ENCODE measurements at places on chromosomes 12 and 14.

DNA sequence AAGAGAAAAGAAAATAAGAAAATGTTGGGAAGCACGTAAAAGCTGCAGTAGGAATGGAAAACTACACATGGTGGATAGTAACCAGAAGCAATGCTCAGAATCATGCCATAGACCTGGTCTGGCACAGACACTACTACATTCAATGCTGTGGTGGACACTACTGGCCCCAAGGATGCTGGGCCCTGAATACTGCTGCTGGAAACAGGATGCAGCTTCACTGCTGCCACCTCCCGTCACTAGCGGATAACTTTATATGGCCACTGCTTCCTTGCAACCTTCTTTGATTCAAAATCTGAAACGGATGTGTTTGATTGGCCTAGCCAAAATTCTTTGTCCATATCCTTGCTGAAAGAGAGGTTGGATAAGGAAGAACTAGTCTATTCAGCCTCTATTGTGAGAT lies 30.7 kb downstream of the ADCY6 start:
- DNase-seq: no peak

DNA sequence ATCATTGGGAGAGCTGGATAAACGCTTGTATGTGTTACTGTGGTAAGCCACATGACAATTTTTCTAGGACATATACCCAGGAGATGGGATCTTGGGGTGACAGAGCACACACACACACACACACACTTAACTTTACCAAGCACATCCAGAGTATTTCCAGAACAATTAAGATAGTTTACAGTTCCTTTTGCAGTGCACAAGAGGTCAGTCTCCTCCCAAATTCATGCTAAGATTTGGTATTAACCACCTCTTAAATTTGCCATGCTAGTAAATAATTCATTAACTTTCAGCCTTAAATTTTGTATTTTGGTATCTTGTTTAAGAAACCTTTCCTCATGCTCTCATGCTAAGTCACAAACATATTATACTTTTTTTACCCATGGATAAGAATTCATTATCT lies 33.9 kb upstream of the LIMA1 start:
- no peak for DNase-seq

DNA sequence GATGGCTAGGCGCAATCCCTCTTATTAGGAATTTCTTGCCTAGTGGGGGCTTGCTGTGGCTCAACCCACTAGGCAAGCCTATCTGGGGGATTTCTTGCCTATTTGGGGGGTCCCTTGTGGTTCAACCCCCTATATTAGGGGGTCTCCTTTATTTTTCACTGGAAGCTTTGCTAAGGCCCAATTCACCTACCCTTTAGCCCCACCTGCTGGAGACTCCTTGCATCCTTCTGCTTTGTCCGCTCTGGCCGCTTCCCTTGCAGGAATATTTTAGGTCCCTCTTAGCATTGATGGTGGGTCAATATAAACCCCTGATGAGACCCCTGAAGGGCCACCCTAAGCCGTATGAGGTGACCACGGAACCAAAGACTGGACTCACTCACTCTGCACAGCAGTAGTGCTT lies 1552.1 kb downstream of the AACS start:
- DNase-seq: no peak

DNA sequence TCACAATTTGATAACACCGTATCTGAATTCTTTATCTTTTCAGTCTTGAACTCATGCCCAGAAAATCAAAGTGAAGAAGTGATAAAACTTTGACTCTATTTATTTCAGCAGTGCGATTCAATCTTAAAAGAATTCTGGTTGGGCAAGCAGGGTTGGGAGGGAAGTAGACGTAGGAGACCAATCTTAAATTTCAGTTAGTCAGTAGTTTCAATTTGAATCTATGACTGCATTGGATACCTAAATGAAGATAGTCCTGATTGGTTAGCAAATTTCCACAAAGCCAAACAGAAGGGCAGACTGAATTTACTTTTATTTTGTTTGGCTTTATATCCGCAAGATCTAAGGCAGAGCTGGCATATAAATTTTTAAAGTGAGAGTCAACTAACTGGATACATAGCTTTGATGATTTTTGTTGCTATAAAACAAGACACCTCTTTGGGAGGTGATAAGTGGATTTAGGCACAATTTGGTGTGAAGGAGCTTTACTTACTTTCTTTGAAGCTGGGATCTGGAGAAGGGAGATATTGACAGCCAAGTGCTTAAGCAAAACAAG lies 2.6 kb downstream of the ACSS3 start:
- no peak for DNase-seq

- DNase-seq: peak; percentile 8
Observed at GRCh38 chr14:49052521-49052920, 533.7 kb downstream of the RPS29 start.

GRCh38 chr12:40144023-40144422 lies 38.1 kb upstream of the SLC2A13 start:
- DNase-seq: no peak

DNA sequence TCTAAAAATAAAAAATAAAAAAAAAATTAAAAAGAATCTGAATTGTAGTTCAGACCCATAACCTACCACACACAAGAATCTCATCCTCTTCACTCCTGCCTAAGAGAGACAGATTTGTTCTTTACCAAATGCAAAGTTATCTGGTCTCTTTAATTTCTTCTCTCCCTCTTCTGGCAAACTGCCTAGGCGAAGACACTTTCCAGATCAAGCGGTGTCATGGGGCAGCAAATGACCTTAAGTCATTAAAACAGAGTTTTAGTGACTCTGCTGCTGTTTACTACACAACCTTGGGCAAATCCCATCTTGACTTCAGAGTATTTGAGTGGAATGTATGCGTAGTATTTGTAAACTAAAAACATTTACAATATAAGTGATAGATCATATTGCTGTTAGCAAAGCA lies 60.9 kb upstream of the NID2 start:
- DNase-seq: no peak

GRCh38 chr12:45282411-45282810 lies 66.5 kb downstream of the ANO6 start:
- no peak for DNase-seq

- DNase-seq: no peak
Observed at GRCh38 chr12:79058342-79058741, 193.8 kb downstream of the SYT1 start.

GRCh38 chr14:56195704-56196103 lies 77.5 kb downstream of the PELI2 start:
- no peak for DNase-seq

GRCh38 chr12:442235-442884 lies 17.4 kb upstream of the B4GALNT3 start:
- DNase-seq: peak; percentile 17

- no peak for DNase-seq
Observed at GRCh38 chr14:24052656-24053547, 1.1 kb downstream of the CARMIL3 start.

GRCh38 chr14:31902945-31903646 lies 174.0 kb upstream of the ARHGAP5 start:
- no peak for DNase-seq

GRCh38 chr12:108856428-108857157 lies 790 bp downstream of the SSH1 start:
- no peak for DNase-seq

GRCh38 chr12:54009171-54010052 lies 627 bp downstream of the HOXC8 start:
- DNase-seq: peak; percentile 78

- DNase-seq: peak; percentile 99
Observed at GRCh38 chr14:75982266-75983018, 647 bp upstream of the TGFB3 start.

DNA sequence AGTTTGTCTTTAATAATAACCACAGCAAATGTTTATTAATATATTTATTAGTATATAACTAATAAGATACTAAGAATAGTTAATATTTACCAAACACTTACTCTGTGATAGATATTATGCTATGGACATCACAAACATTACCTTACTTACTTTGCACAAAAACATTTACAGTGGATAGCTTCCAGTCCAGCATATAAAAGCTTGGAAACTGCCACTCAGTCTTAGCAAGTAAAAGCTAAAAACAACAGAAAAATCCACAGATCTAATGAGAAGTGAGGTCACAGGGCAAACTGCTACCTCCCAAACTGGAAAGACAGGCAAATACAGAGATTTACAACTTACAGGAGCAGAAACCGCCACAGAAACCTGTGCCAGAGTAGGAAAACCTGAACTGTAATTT lies 99.8 kb downstream of the METTL25 start:
- DNase-seq: peak; percentile 2

DNA sequence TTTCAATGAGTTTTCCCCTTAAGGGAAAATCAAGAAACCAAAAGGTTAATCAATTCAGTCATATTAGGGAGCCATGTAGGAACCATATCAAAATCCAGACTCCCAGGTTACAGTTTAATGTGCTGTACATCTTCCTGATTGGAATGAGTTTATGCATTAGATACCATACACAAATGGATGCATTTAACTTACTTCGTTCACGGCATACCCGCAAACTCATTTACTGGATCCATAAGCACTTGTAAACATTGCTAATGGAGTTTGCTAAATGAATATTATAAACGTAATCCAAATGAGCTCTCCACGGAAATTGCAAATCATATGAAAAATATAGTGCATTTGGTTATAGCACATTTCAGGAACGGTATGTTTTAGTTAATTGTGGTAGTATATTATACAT lies 228.9 kb upstream of the G2E3 start:
- no peak for DNase-seq

DNA sequence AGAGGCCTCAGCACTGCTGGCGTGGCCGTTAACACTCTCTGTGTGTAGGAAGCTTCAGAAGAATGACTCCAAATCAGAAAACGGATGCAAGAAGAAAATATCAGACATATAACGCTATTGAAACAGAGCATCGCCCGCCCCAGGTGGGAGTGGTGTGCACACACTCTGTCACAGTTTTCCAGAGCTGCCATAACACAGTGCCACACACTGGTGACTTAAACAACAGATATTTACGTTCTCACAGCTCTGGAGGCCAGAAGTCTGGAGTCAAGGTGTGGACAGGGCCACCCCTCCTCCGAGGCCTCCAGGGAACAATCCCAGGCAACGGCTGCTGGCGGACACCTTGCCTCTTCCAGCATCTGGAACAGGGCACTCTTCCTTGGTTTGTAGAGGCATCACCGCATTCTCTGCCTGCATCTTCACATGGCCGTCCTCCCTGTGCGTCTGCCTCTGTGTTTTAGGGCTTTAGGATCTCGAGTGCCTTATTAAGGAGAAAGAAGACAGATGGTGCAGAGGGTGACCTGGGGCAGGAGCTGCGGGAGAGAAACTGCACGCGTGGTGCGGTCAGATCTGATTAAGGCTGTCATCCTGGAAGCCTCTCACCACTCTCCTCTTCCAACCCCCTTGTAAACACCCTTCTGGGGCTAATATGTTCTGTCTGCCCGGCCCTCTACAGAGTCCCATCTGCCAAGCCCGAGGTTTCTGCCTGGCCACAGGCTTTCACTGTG lies 141.0 kb downstream of the SLC15A4 start:
- DNase-seq: no peak
